SIG-M5 (cell line): ENCODE measurements at places on chromosomes 12 and 14.

DNA sequence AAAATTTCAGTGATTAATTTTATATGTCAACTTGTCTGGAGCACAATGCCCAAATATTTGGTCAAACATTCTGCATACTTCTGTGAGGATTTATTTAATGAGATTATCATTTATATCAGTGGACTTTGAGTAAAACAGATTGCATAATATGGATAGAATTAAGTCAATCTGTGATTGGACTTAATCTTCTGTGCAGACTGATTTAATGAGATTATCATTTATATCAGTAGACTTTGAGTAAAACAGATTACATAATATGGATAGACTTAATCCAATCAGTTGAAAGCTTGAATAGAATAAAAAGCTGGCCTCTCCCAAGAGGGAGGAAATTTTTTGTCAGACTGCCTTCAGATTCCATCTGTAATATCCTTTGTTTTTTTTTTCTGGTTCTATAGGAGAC is 1413.2 kb downstream of the LRFN5 start:
- DNase-seq = no peak

DNA sequence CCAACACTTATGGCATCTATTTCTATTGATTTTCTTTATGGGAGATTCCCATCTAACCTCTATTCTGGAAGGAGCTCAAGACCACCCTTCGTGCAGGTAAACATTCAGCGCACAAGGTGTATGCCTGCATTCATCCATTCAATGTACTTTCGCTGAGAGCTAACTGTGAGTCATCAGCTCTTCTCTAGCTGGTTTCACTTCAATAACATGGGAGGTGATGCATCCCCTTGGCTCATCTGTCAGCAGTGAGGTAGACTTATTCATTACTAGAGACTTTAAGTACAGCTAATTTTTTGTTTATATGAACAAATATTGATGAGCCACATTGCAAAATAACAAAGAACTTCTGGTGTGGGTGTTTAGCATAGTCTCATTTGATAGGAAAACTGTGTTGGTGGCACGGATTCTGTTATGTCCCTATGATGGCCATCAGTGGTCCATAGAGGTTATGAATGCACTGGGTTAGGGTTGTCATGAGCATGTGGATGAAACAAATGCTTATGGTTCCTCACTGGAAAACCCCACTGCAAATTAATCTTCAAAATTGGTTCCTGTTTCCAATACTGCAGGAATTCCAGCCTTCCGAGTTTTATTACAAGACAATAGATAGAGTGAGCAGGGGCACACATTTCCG is 1151.0 kb downstream of the BCL11B start:
- no peak for DNase-seq

DNA sequence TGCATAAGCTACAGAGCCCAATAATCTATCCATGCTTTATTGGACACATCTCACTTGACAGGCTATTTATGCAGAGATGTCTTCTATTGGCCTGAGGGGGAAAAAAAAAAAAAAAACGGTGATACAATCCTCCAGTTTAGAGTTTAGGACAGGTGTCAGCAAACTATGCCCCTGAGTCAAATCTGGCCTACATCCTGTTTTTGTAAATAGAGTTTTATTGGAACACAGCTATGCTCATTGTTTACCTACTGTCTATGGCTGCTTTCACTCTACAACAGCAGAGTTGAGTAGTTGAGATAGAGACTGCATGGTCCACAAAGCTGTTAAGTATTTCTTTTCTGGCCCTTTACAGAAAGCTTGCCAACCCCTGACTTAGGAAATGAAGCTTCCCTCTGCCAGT is 403.1 kb downstream of the C12orf75 start:
- DNase-seq = no peak

DNA sequence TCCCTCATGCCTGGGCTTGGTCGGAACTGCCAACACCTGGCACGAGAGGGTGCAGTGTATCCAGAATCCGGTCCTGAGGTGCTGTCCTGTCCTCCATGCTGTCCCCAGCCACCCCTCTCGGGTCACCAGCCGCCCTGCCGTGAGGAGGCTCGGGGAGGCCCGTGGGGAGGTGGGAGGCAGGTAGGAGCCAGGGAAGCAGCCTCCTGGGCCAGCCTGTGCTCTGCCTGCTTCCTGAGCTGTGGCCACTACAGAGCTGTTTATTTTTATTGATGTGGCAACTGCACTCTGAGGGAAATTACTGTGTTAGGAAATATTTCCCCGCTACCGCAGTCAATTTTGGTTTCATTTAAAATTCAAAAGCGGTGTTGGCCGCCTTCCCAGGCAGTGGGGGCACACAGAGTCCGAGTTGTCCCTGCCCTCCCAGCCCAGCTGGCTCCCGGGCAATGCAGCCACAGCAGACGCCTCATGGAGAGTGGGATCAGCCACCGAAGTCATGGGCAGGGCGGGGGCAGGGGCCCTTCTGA is 18.3 kb downstream of the NOC4L start:
- DNase-seq = no peak

DNA sequence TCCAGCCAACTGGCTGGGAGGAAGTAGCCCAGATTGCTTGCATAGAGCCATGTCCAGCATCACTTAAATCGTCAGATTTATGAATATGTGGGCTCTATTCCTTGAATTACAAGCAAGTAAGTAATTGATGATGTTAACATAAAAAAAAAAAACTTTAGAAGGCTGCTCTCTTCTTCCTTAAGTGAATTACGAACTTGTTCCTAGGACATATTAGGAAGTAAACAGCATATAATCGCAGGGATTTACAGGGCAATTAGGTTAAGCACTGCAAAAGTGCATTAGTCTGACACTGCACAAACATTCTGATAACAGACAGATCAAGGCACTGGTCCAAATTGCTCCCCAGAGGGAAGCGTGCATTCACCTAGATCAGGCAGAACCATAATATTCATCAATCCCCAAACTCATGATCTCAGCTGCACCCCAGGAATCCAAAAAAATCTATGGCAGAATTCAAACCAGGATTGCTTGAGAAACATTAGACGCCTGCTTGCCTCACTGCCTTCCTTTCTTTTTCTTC is 293.2 kb downstream of the TMEM132D start:
- DNase-seq = no peak

- DNase-seq = no peak
Observed at GRCh38 chr12:125922330-125922729, 857.1 kb downstream of the AACS start.

DNA sequence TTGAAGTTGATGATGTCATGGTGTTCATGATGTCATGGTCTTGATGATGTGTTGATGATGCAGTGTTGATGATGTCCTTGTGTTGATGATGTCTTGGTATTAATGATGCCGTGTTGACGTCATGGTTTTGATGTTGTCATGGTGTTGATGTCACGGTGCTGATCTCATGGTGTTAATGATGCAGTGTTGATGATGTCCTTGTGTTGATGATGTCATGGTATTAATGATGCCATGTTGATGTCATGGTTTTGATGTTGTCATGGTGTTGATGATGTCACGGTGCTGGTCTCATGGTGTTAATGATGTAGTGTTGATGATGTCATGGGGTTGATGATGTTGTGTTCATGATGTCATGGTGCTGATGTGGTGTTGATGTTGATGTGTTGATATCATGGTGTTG is 48.0 kb upstream of the RIMBP2 start:
- no peak for DNase-seq

DNA sequence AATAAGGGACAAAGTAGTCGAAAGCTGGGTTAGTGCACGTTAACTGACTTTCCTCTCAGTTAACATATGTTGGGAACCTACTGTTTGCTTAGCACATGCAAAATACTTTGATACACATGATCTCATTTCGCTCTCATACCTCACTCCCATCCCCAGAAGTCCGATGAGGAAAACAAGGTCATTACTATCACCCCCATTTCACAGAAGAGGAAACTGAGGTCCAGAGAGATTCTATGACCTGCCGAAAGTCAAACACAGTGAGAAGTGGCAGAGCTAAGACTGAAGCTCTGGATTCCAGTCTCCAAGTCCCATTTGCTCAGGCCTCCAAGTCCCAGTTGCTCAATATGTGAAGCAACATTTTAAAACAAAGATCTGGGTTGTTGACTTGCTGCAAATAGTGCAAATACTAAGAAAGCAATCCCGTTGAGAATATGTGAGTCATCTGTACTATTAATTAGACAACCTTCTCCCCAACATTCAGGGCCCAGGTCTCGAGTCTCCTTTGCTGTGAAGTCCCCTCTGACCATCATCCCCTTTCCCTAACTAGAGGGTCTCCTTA is 170.6 kb upstream of the PWP1 start:
- no peak for DNase-seq

- DNase-seq = no peak
Observed at GRCh38 chr14:29648045-29648444, 279.6 kb downstream of the PRKD1 start.

- no peak for DNase-seq
Observed at GRCh38 chr12:120584343-120585149, 3.3 kb upstream of the POP5 start.

DNA sequence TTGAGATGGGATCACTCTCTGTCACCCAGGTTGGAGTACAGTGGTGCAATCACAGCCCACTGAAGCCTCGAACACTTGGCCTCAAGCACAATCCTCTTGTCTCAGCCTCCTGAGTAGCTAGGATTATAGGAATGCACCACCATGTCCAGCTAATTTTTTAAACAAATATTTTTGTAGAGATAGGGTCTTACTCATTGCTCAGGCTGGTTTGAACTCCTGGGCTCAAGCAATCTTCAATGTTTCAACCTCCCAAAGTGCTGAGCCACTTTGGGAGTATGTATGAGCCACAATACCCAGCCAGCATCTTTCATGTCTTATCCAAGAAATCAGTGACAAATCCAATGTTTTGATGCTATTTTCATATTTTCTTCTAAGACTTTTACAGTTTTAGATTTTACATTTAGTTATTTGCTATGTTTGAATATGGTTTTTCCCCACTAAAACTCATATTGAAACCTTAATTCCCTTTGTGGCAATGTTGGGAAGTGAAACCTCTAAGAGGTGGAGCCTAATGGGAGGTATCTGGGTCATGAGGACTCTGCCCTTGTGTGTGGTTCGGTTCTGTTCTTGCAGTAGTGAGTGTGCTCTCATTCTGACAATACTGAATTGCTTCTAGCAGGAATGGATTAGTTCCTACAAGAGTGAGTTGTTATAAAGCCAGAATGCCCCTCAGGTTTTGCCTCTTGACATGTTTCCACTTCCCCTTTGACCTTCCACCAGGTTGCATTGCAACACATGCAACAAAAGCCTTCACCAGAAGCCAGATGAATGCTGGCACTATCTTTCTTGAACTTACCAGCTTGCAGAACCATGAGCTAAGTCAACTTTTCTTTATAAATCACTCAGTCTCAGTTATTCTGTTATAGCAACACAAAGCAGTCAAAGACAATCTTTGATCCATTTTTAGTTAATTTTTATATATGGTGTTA is 80.8 kb upstream of the AMIGO2 start:
- DNase-seq = no peak

GRCh38 chr12:47377414-47378221 is 297.9 kb upstream of the AMIGO2 start:
- no peak for DNase-seq

GRCh38 chr14:77950371-77951063 is 150.6 kb downstream of the ADCK1 start:
- DNase-seq = no peak

GRCh38 chr12:44031472-44032185 is 195.7 kb downstream of the TMEM117 start:
- no peak for DNase-seq

DNA sequence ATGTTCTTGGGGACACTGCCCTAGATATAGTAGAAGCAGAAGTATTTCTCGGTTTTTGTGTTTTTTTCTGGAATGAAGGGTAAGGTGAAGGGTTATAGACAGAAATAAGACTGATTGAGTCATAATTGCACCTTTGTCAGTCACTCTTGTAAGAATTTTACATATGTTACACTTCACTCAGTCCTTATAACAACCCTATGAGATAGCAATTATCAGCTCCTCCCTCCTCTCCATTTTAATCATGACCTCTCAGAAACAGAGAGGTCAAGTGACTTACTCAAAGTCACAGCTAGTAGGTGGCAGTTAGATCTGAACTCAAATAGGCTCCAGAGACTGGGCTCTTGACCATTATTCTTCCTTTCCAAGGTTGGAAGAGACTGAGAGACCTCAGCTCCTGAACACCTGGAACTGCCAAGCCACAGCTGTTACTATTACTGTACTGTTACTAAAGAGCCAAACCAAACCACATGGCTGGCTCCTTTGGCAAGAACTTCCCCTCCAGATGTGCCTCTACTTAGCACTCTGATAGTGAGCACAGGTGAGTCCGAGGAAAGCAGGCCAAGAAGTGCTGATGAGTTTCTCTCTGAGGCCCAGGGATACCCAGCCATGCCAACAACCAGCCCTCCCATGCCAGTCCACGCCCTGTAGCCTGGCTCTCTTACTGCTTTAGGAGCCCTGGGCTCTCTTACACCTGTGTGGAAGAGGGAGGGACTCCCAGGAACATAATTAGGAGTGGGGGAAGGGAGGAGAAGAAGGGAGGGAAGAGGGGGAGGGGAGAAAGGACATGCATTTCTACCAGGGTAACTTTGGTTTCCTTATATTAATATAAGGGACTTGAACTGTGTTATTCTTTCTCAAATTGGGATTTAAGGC is 121.3 kb downstream of the CRADD start:
- no peak for DNase-seq

DNA sequence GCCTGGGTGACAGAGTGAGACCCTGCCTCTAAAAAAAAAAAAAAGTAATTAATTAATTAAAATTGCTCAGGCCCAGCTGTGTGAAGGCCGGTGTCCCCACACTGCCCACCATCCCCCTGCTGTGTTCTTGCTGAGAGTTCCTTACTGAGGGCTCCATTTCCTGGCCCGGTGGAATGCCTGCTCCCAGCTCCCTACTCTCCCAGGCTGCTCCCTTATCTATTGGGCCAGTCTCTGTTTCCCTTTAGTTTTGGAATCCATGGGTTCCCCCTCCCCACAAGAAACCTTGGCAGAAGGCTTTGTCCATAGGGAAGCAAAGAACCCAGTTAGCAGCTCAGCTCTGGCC is 19.0 kb downstream of the MLXIP start:
- DNase-seq = no peak

DNA sequence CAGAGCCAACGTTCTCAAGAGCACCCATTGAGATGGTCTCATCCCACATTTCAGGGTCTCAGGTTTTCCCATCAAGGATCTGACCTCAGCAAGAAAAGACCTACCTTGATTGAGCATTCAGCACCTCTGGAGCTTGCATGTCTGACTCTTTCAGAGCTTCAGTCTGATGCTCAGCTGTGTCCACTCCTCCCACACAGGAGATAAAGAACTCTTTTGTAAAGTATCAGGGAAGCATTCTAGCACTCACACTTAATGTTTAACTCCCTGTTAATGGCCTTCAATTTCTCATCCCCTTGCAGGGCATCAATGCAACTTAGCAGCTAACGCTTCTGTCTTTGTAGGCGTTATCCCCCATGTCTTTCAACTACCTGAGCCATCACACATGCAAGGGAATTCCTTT is 124.1 kb downstream of the GALC start:
- no peak for DNase-seq

DNA sequence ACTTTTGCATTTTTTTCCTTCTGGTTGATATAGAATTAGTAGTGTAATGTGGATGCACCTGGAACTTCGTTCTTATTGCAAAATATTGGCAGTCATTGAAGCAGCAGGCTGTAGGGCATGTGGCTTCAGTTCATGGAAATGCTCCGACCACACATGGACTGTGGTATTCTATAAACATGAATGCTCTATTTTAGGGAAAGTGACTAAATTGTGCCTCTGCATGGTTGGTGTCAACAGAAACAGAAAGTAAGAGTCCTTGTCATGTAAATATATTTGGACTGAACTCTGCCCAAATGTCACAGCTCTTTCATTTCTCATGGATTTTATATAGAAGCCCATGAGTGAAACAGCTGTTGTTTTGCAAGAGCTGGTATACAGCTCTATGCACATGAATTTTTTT is 917.0 kb downstream of the LRFN5 start:
- no peak for DNase-seq

GRCh38 chr12:52728374-52728773 is 25.1 kb upstream of the KRT77 start:
- no peak for DNase-seq

- no peak for DNase-seq
Observed at GRCh38 chr12:11584221-11584855, 65.1 kb upstream of the ETV6 start.
